ENCODE measurements at places on chromosomes 16 and 17. TPM values are rescaled to one million over a fixed set of nuclear protein-coding genes. Genes with fewer than 3 reads are reported as not detected.

ADAMTS18 gene
- total RNA-seq: not detected

CXCL16 gene
- 1.7 TPM for total RNA-seq

CPSF4L gene
- not detected for total RNA-seq

ARHGAP44 gene
- total RNA-seq: 1.8 TPM

SLC25A10 gene
- total RNA-seq: 2.8 TPM

PRCD gene
- 0.44 TPM for total RNA-seq

SSTR5 gene
- not detected for total RNA-seq

NPIPB9 gene
- total RNA-seq: 0.62 TPM

KLHL11 gene
- total RNA-seq: 2.4 TPM

C16orf46 gene
- 0.56 TPM for total RNA-seq

FSCN2 gene
- total RNA-seq: 0.13 TPM

GRCh38 chr16:82194086-82194485, 24.1 kb upstream of the MPHOSPH6 start:
- no peak for DNase-seq

DNA sequence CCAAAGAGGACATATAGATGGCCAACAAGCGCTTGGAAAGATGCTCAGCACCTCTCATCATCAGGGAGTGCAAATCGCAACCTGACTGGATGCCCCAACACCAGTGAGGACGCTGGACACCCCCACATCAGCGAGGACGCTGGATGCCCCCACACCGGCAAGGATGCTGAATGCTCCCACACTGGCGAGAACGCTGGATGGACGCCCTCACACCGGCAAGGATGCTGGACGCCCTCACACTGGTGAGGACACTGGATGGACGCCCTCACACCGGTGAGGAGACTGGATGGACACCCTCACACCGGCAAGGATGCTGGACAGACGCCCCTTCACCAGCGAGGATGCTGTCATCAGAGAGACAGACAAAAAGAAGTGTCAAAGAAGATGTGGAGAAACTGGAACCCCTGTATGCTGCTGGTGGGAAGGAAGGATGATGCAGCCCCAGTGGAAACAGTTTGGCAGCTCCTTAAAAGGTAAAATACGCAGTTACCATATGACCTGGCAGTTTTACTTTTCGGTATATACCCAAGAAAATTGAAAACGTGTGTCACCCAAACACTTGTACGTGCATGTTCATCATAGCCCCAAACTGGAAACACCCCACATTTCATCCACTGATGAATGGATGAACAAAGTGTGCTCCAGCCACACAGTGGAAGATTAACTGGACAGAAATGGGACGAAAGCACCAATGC, 10.1 kb upstream of the JPH3 start:
- DNase-seq: no peak

DNA sequence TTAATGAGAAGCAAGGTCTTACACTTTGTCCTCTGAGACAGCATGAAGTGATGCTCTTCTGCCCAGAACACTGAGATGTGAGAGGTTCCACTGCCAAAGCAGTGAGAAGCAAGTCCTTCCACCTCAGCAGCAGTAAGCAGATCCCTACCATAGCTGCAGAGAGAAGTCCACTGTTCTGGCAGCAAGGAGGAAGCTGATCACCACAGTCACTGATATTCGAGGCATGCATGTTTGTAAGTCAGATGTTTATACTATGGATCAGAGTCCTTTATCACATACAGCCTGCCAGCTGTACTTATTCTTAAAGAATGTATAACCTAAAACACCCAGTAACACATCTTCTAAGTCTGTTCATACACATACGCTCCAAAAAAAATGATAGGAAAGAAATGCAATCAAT, 18.2 kb upstream of the METTL2A start:
- DNase-seq: no peak

GRCh38 chr16:53031323-53031942, 21.3 kb downstream of the CHD9NB start:
- no peak for DNase-seq

- DNase-seq: no peak
Observed at GRCh38 chr16:51433599-51433998, 282.5 kb upstream of the SALL1 start.

- no peak for DNase-seq
Observed at GRCh38 chr17:5418858-5419355, 555 bp downstream of the NUP88 start.

DNA sequence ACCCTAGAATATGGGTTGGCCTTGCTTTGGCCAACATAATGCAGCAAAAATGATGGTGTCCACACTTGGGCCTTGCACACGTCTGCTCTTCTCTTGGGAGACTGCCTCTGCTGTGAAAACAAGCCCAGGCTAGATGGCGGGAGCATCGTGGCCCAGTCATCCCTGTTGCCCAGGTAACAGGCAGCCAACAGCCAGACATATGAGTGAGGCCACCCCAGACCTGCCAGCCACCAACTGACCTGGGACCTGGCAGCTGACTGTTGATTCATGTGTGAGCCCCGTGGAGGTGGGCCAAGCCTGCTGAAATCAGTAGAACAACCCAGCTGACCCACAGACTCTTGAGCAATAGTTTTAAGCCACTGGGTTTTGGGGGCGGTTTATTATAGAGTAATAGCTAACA, 39.4 kb upstream of the CDH3 start:
- no peak for DNase-seq

- no peak for DNase-seq
Observed at GRCh38 chr17:31587462-31587861, 196.0 kb downstream of the RAB11FIP4 start.

DNA sequence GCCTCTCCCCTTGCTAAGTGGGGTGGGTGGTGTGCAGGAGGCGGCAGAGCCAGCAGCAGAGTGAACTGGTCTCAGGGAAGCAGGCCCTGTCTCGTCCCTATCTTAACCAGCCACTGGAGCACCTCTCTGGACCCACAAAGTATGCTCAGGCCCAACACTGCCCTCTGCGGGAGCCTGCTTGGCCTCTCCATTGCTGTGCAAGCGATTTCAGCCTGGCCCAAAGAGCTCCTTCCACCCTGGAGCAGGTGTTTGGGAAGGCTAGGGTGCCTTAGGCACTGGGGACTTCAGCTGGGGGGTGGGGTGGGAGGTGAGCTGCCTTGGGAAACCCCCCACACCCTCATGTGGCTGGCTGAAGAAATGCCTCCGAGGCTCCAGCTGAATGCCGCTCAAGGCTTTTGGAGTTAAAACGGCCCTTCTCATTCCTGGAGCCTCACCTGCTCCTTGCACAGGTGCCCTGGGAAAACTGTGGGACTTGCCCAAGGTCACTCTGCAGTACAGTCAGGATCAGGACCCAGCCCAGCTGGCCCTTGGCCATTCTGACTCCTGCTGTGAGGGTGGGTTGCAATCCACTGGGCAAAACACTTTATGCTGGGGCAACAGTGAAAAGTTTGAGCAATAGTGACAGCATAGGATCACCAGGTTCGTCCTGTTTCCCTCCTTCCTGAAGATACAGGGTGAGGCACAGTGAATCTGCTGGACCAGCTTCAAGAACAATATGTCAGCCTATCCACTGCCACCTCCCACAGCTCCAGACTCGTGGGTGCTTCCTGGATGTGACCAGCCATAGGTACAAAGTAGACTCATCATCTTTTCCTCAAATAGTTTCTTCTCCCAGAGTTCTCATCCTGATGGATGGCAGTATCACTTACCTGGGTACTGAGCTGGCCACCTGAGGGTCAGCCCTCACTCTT, 5.9 kb upstream of the UBE2O start:
- no peak for DNase-seq

- DNase-seq: no peak
Observed at GRCh38 chr16:24525970-24526559, 13.3 kb upstream of the RBBP6 start.

DNA sequence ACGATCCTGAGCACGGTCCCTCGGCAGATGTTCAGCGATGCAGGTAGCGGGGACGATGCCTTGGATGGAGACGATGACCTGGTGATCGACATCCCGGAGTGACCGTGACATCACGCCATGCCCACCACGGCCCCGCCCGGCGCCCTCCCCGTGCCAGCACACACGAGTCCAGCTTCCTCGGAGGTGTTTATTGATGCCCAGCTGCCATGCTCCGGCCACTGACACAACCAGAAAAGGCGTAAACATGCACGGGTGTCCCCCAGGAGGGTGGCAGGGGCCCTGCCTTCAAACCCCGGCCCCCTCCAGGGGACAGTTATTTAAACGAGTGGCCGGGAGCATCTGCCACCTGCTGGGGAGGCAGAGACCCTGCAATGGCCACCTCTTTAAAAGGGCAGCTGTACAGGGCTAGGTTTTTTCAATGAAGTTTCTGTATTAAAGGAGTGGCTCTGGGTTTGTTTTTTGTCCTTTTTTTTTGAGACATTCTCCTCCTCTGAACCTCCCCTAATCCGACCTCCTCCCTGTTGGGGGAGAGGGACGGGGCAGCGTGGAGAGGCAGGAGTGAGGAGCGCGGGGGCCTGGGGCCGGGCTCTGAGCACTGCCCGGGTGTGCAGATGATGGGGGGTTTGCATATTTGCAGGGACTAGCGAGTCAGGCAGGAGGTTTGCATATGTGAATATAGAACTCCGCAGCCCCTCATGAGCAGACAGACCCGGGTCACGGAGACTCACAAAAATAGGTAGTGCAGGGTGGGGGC, 5.3 kb downstream of the DOC2A start:
- no peak for DNase-seq

DNA sequence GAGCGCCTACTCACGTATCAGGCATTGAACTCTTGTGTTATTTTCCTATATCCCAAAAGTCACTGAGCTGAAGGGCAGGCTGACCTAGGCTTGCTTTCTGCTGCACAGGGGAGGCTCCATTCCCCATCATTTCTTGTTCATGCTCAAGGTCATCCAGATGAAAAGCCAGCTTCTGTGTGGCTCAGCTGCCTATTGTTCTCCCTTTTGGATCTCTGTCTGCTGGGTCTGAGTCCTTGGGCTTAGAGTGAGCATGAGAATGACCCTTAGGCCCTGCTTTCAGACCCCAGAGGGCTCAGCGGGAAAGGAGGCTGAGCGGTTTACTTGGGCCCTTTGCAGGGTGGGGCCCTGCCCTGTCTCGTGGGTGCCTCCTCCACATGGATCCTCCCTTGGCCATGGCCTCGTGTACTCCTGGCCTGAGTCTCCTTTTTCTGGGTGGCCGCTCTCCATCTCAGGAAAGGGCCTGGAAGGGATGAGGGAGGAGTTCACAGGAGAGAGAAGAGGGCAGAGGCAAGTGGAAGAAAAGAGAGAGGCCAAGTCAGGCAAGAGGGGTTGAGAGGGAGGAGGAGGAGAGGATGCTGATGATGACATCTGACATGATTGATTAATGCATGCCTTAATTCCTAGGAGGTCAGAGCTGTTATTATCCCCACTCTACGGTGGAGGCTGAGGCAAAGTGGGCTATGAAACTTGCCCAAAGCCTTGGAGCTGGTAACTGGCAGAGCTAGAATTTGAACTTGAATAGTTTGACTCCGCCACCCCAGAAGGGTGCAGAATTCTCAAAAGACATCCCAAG, 19.8 kb upstream of the MAP3K14 start:
- DNase-seq: no peak

DNA sequence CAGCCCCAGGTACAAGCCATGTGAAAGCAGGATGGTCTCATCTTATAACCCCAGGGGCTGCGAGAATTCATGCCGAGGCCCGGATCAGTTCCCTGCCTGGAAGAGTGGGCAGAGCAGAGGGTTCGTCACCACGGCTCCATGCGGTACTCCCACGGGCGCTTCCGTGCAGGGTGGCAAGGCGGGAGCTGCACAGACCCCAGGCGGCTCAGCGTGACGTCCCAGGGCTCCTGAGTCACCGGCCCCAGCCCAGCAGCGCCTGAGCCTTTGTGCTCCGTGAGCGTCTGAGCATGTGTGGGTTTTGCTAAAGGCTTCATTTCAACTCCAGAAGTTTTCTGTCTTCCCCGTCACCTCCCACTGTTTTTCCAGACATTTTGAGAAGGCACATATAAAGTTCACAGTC, 71.2 kb upstream of the CHMP6 start:
- DNase-seq: no peak

GRCh38 chr17:4542003-4542725, 13.0 kb downstream of the MYBBP1A start:
- no peak for DNase-seq

DNA sequence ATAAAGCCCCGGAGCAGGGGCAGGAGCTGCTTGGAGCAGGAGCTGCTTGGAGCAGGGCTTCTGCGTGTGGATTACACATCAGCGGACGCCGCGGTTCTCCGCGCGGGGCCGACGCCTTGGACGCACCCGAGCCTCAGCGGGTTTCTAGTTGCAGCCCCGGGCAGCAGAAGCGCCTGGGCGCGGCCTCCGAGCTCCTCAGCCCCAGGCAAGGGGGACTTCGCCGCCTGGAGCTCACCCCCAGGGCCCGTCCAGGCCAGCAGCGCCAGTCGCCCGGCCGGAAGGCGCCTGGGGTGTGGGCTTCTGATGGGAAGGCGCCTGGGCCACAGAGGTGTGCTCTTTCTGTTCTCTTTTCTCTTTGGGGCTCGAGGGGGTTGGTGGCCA, 6.3 kb downstream of the FOXF1 start:
- no peak for DNase-seq

DNA sequence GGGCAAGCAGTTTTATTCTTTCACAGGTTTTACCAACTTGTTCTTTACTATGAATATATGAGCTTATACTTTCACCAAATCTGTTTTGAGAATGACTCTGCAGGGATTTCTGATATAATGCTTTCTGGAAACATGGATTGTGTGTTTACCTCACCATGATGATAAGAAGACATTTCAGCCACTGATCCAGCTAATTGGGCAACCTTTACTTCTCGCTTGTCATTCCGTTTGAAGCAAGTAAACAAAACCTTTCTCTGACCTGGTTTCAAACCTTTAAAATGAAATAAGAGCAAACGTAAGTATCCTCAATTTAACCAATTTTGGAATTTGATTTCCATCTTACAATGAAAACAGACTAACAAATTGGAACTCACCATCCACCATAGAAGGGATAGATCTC, 13.7 kb downstream of the TOP2A start:
- DNase-seq: no peak

DNA sequence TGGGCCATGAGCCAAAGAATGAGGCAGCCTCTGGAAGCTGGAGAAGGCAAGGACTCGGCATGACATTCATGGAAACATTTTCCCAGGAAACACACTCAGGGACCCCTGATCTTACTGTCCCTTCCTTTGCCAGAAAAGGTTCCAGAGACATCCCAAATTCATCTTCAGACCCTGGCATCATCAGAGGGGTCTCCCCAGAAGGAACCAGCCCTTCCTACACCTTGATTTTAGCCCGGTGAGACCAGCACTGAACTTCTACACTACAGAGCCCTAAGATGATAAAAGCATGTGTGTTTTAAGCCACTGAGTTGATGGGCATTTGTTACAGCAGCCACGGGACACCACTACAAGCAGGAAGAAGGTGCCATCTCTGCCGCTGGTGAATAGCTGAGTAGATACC, 262.3 kb downstream of the C16orf95 start:
- no peak for DNase-seq

DNA sequence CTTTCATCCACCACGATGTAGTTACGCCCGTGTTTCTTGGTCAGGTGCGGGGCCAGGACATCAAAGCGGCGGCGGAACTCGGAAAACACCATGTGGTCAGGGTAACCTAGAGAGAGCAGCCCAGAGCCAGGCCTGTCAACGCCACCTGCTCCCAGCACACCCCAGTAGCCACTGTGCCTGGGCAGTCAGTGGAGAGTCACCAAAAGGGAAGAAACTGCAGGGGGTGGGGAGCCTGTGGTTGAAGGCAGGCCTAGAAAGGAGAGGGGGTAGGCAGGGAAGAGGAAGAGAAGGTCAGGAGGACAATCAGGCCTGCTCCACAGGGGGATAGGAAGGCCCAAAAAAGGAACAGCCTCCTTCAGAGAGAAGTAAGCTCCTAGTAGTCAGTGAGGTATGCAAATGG, 64.1 kb downstream of the PIPOX start:
- no peak for DNase-seq

GRCh38 chr16:12111223-12111622, 134.7 kb downstream of the SNX29 start:
- DNase-seq: no peak

GRCh38 chr16:84003038-84003437, 35.0 kb downstream of the NECAB2 start:
- DNase-seq: no peak
